ENCODE measurements at places on chromosomes 3 and 15.

GRCh38 chr3:138369151-138369900, 20.9 kb downstream of the MRAS start:
- no peak for DNase-seq

GRCh38 chr3:12046406-12046805, 42.2 kb downstream of the SYN2 start:
- DNase-seq, result peak; percentile 16

GRCh38 chr15:50181201-50181968, 611 bp upstream of the SLC27A2 start:
- no peak for DNase-seq

DNA sequence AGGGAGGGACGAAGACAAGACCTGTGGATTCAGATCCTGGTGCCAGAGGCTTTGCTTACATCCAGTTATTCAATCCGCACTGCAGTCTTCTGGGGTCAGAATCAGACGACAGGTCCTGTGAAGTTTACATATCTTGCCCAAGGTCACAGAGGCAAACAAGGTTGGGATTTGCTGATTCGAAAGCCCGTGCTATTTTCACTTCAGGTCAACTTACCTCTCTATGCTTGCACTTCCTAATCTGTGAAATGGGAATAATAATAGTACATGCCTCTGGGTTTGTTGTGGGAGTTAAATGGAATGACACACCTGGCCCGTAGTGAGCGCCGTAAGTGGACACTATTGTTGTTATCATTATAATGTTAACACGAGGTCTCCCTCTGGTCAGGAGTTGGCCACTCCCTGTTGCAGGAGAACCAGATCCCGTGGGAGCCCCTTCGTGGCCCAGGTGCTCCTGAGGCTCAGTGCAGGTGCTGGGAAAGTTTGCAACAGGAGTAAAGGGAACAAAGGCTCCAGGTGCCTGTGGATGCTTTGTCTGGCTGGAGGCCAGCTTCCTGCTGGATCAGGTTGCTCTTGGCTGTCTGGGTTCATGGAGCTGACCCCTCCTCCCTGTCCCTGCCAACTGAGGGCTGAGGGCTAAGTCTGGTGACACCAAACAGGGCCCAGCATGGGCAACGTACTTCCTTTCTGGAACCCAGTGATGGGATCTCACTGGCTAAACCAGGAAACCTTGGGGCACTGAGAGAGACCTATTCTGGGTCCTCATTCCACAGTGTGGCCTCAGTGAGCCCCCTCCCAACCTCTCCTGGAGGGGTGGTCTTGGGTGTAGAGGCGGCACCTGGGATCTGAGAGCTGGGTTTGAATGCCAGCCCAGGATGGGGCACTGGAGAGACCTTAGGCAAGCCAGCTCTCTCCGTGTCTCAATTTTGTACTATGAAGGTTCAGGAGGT, 40.1 kb upstream of the SEMA4B start:
- DNase-seq, result no peak

DNA sequence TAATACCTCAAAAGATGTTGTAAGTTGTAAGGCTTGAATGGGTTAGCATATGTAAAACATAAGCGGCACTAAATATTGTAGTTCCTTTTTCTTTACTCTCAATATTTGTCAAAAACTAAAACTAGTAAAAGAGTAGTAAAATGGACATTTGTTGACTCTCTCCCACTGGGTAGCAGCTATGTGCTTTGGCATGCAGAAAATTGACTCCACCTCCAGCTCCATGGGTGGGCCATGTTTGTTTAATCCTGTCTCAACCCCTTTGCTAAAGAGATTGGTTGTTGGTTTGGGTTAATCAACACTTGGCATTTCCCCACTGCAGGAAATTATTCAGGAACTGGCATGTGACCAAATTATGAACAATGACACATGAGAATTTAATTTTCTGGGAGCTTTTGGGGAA, 114.8 kb downstream of the EOMES start:
- DNase-seq, result no peak

- no peak for DNase-seq
Observed at GRCh38 chr3:122091602-122092295, 36.6 kb downstream of the CD86 start.

DNA sequence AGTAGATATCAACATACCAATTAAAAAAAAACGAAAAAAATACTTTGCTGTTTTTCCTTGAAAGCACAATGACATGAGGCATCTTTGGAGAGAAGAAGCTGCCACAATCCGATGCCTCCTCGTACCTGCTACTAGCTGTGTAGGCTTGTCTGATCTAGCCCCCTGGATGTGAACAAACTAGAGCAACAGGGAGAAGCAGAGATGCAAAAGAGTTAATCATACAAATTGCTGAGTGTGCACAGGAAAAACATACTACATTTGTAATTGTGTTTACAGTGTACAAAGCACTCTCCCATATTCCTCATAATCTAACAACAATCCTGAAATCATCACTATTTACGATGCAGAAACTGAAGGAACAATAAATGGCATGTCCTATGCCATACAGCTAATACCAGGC, 227.0 kb upstream of the CTNNB1 start:
- no peak for DNase-seq

GRCh38 chr3:42772670-42773408, at the start of gene CCDC13:
CCDC13 (minus strand) TSS chr3:42773253; CDS start chr3:42758345, 14,908 bp downstream.
- peak; percentile 96 for DNase-seq

GRCh38 chr15:69489073-69489571, 36.5 kb downstream of the RPLP1 start:
- DNase-seq, result no peak

DNA sequence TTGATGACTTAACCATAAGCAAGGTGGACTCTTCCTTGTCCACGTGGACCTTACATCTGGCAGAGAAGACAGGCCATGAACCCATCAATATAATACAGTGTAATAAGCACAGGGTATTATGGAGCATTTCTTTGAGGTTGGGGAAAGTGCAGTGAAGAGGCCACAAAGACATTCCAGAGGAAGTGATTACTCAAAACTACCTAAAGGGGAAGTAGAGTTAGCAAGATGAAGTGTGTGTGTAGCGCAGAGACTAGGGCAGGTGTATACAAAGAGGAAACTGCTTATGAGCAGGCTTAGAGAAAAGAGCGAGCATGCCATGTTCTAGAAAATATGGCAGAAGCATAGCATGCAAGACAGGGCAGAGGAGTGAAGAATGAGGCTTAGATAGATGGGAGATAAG, 17.9 kb downstream of the CP start:
- no peak for DNase-seq

DNA sequence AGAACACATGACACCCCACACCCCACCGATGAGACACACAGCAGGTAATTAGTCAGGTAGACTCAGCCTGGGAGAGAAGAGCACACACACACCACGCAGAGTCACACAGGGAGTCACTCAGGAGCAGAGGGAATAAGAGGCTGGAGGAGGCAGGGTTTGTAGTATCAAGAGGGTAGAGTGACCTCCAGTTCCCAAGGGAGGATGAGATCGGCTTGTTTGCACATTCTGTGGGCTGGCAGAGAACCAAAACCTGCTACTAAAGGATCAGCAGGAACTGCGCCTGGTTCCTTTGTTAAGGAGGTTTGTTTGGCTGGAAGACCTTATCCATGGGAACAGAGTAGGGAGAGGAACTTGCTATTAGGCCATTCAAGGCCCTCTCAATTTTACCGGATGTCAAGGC, 281.4 kb upstream of the SLCO3A1 start:
- no peak for DNase-seq

- peak; percentile 26 for DNase-seq
Observed at GRCh38 chr3:168812234-168812633, 716.5 kb upstream of the GOLIM4 start.

DNA sequence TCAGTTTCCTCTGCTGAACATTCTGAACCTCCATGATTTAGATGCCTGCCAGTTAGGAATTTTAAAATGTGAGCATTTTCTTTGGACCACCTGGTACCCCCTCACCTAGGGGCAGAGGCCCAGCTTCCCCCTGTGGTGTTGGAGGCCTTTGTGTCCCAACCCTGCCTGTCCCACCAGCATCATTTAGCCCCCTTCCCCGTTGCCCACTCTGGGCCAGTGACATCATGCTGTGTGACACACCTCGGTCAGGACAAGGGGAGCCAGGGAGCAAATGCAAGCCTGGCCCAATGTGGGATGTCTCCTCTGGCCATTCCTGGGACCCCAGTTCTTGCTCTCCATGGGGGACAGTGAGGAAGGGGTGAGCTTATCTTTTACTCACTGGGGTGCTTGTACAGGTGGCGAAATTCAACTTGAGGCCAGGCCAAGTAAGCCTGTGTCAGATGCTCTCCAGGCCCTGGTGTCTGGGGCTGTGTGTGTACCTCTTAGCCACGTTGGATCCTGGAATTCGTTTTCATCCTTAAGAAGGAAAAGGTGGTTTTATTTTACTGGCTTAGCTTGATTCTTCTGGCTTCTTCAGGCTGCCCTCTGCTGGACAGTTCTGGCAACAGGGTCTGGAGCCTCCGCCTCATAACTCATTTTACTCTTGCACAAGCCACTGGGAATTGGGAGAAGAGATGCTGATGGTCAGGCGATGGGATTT, 49.7 kb upstream of the MYZAP start:
- peak; percentile 93 for DNase-seq

GRCh38 chr3:41431386-41431785, 232.1 kb downstream of the CTNNB1 start:
- no peak for DNase-seq

GRCh38 chr3:8745619-8746370, 12.2 kb downstream of the CAV3 start:
- DNase-seq, result no peak

DNA sequence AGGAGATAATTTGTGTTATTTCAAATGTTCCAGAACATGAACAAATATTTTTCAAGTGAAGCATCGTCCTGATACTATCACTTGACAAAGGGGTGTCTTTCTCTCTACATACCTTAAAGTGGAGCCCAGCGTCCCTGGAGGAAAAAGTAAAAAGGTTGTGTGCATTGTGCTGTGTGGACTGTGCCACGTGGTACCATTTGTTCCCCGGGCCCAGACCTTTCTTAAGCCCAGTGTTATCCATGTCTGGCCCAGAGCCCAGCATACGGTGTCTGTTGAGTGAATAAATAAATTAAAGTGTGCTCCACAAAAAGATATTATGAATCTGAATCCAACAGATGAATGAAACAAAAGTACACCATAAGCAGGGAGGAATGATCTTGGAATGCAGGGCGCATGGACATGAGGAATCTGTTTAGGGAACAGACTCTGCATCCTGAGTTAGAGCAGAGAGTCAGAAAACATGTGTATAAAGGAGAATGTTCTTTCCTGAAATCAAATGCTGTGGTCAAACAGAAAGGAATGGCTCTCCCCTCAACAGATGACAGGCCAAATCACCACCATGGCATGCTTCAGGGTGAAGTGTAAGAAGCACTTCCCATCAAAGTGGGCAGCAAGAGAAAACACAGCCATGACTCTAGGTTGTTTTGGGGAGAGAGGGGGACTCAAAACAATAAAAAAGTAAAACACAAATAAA, 8.1 kb upstream of the PRSS50 start:
- peak; percentile 65 for DNase-seq

GRCh38 chr3:36543276-36543997, 163.1 kb downstream of the STAC start:
- DNase-seq, result peak; percentile 13

GRCh38 chr3:30505866-30506520, 100.4 kb upstream of the TGFBR2 start:
- DNase-seq, result no peak

GRCh38 chr15:70281261-70281810, 183.6 kb upstream of the TLE3 start:
- DNase-seq, result no peak

DNA sequence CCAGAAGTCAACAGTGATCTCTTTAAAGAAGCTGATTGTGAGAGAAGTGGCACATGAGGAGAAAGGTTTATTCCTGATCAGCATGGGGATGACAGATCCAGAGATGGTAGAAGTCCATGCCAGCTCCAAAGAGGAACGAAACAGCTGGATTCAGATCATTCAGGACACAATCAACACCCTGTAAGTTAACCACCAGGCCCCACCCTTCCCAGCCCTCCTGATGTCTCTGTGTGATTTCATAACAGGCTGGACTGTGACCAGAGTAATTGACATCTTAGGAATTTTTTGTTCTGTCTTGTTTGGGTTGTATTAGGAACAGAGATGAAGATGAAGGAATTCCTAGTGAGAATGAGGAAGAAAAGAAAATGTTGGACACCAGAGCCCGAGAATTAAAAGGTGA, 67.7 kb downstream of the KLHL25 start:
- peak; percentile 78 for DNase-seq

GRCh38 chr15:48190932-48191573, 412 bp upstream of the CTXN2 start:
- DNase-seq, result peak; percentile 78

DNA sequence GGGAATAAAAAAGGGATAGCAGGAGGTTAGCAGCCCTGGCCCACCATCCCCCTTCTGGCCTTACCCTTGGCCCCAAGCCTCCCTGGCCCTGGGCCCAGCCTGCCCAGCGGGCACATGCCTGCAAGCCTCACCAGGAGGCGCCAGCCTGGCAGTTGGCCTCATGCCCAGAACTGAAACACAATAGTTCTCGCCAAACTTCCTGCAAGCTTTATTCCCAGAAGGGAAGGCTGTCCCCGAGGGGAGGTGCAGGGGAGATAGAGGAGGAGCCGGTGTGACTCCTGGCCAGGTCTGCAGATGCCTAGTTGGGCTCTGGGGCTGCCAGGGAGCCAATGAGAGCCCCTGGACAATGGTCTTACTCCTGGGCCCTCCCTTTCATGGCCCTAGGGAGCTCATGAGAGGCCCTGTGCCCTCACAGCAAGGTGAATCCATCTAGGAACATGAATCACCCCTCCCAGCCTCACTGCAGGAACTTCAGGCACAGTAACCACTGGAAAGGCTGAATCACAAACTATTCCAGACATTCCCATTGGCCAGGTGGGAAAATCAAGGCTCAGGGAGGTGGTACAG, 4.0 kb downstream of the CCDC33 start:
- peak; percentile 86 for DNase-seq

- peak; percentile 22 for DNase-seq
Observed at GRCh38 chr3:126969586-126969985, 13.3 kb upstream of the PLXNA1 start.

DNA sequence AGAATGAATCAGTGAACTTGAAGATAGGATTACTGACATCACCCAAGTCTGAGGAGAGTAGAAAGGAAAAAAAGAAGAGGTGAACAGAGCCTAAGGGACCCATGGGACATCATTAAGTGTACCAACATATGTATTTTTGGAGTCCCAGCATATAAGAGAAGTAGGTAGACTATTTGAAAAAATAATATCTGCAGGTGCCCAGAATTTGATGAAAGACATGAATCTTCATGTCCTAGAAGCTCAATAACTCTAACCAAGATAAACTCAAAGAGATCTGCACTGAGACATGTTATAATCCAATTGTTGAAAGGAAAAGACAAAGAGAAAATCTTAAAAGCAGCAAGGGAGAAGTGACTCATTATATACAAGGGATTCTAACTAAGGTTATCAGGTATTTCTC, 39.0 kb downstream of the SPESP1 start:
- no peak for DNase-seq

DNA sequence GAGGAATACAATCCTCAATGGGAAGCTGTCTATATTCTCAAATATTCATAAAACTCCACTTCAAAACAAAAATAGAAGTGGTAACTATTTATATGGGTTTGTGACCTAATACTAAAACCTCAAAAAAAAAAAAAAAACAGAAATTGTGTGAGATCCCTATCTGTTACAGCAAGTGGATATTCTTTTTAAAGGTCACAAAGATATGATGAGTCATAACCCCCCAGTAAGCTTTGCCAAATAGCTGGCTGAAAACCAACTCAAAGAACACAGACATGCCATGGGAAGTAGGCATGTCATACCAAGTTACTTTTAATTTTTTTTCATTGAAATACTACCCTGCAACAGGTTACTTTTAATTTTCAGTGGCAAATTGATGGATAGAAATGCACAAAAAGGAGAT, 62.5 kb downstream of the CBLB start:
- peak; percentile 60 for DNase-seq

GRCh38 chr3:193744822-193745684, 152.0 kb downstream of the OPA1 start:
- no peak for DNase-seq

All from adipocyte (in vitro differentiated cells).